Renal cortex interstitium (tissue), 15 donors: ENCODE measurements at places on chromosomes 16 and 17. TPM values are rescaled to one million over a fixed set of nuclear protein-coding genes. Genes with fewer than 3 reads are reported as not detected.

Gene CHST4
- 0.26 TPM for polyA plus RNA-seq

DNA sequence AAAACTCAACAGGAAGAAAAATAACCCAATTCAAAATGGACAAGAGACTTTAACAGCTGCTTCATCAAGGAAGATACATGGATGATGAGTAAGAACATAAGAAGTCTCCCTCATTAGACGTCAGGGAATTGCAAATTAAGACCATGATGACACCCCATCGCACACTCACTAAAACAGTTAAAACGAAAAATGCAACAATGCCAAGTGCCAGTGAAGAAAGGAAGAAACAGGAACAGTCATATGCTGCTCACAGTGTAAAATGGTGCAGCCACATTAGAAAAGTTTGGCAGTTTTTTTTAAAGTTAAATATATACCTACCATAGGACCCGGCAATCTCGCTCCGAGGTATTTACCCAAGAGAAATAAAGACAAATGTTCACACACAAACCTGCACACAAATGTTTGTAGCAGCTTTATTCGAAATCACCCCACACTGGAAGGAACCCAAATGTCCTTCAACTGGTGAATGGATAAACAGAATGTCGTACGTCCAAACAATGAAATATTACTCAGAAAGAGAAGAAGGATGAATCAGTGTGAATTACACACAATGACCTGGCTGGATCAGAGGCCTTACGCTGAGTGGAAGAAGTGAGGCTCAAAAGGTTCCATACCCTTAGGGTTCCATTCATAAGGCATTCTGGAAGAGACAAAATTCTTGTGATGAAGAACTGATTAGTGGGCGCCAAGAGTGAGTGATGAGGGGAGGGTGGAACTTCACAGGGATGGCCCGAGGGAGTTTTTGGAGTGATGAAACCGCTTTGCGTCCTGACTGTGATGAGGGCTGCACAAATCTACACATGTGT lies 110.3 kb downstream of the C16orf95 start:
- no peak for DNase-seq

- no peak for DNase-seq
These were observed 8.7 kb downstream of the GSE1 start for GRCh38 chr16:85621698-85622428.

Gene CDH11
- polyA plus RNA-seq = 150 TPM

Gene AATK
- polyA plus RNA-seq = 3.0 TPM

DNA sequence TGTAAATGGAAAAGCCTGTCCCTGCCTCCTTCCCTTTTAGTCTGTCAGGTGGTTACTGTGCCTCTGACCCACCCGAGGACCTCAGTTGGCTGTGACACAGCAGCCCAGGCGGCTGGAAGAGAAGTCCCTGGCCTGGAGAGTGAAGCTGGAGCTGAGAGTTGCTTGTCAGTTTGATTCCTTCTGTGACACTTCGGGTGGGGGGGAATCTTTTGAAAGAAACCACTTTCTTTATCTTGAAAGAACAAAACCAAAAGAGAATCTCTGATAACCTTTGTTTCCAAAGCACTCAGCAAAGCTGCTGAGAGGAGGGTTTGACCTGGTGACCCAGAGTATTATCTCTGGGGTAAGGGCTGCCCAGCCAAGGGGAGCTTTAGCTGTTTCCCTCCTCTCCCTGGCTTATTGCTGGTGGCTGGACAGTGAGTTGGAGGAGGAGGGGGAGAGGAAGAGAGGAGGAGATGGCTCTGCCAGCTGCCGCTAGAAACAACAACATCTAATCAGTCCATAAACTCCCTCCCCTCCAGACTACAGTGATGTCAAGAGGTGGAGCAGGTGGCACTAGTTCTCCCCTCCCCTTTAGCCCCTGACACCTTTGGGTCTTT lies 34.0 kb downstream of the YPEL2 start:
- no peak for DNase-seq

DNA sequence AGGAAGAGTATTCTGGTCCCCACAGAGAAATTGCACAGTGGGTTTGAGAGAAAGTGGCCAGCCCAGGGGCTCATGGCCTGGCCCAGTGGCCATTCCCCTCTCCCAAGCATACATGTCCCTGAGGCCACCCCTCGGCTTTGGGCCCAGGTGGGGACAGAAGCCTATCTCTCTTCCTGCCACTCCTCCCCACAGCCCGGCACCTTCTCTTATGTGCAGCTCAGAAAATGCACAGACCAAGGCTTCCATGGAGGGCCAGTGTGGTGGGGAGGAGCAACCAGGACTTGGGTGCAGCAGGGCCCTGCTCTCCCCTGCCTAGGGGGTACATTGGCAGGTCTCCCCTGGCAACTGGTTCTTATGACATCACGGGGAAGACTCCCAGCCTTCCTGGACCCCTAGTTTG lies at the start of gene C16orf90:
Gene C16orf90 (minus strand): TSS at position 314 of the 400 bp plus-strand sequence. CDS start 68 bp downstream, at position 246.
- no peak for DNase-seq

Gene SYCE1L
- polyA plus RNA-seq = 4.7 TPM
